Hematopoietic multipotent progenitor cell (in vitro differentiated cells): ENCODE measurements at places on chromosomes 7 and 10. TPM values are rescaled to one million over a fixed set of nuclear protein-coding genes. Genes with fewer than 3 reads are reported as not detected.

PALS2 gene
- 7.5 TPM for total RNA-seq

HDAC9 gene
- 10.2 TPM for total RNA-seq

PRPS1L1 gene
- under 0.01 TPM for total RNA-seq

PILRA gene
- 2.2 TPM for total RNA-seq

CPA2 gene
- under 0.01 TPM for total RNA-seq

POR gene
- 50.4 TPM for total RNA-seq

CTTNBP2 gene
- total RNA-seq = under 0.01 TPM

ELMO1 gene
- total RNA-seq = 508 TPM

CRPPA gene
- 2.7 TPM for total RNA-seq

PPRC1 gene
- total RNA-seq = 23.7 TPM

TMEM26 gene
- under 0.01 TPM for total RNA-seq
